Effector CD4-positive, alpha-beta T cell (primary cell): ENCODE measurements at places on chromosomes 5 and 9.

- no peak for DNase-seq
Measured at GRCh38 chr9:25207402-25208195, 470.6 kb downstream of the TUSC1 start.

GRCh38 chr9:81819155-81819554, 109.1 kb upstream of the SPATA31D4 start:
- DNase-seq = no peak

- DNase-seq = no peak
Measured at GRCh38 chr5:112346411-112347044, 72.5 kb downstream of the EPB41L4A start.

GRCh38 chr9:107484117-107484723, 5.3 kb downstream of the KLF4 start:
- no peak for DNase-seq

DNA sequence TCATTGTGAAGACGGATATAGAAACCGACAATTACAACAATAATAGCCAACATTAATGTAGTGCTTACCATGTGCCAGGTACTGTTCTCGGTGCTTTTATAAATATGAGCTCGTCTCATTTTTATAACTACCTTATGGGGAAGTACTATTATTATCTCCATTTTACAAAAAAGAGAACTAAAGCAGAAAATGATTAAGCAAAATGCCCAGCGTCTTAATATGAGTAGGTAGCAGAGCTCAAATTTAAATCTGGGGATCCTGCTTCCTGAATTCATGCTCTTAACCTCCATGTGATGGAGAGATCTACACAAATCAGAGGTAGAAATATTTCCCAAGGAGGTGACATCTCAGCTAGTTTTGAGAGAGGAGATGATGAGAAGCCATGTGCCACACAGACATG, 256.9 kb downstream of the TRIM32 start:
- no peak for DNase-seq

GRCh38 chr9:650362-650761, 191.1 kb upstream of the DMRT1 start:
- DNase-seq = no peak

DNA sequence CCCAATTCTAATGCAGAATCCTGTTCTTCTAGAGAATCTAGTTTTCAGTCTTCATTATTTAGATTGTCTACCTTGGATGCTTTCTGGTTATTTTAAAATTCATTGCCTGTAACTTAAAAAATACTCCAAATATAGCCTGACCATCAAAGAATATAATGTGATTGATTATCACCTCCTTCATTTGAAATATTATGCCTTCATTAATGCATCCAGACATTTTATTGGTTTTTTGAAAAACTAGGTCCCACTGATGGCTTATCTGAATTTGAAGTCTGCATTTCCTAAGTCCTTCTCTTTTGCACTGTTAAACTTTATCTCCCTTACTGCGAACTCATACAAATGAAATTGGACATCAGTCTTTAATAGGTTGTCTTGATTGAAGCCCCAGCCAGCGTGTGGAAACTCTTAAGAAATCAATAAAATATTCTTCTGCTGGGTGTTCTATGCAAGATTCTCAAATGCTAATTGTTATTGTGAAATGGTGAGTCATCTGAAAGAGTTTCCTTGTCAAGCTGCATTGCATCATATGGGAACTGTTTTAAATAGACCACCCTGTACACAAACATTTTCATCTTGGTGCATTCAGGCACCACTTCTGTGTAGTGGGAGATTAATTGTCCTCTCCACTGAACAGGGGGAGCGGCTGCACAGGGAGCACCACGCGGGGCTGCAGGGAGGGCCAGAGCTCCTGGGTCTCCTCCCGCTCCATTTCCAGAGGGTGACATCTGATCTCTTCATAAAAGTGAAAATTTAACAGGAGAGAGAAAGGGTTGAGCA, 92.3 kb upstream of the FANCC start:
- no peak for DNase-seq

- no peak for DNase-seq
Measured at GRCh38 chr5:103315455-103315854, 56.9 kb downstream of the MACIR start.

- DNase-seq = no peak
Measured at GRCh38 chr9:105833271-105833975, 139.1 kb downstream of the TMEM38B start.

GRCh38 chr5:103800741-103801495, 238.3 kb upstream of the NUDT12 start:
- no peak for DNase-seq
